Activated CD4-positive, alpha-beta T cell treated with anti-CD3 and anti-CD28 coated beads, Interleukin-2, amount 10 ng/mL, durations not matched to agents 7 days and 5 days (primary cell): ENCODE measurements at places on chromosomes 12 and 14.
A peak's percentile ranks its signal among the peaks of the same experiment; 100 is the strongest.

- no peak for DNase-seq
- H3K4me1 ChIP-seq = peaks cover 56% of the 10 kb centered on the region
- peaks cover 63% of the 10 kb centered on the region for H3K36me3 ChIP-seq
- peak overlapping the region; percentile 58 for H3K27ac ChIP-seq
- no peak overlapping the region for H3K4me3 ChIP-seq
- no peaks in the 10 kb centered on the region for H3K27me3 ChIP-seq
Observed at GRCh38 chr14:81187832-81188522, 32.8 kb downstream of the GTF2A1 start.

DNA sequence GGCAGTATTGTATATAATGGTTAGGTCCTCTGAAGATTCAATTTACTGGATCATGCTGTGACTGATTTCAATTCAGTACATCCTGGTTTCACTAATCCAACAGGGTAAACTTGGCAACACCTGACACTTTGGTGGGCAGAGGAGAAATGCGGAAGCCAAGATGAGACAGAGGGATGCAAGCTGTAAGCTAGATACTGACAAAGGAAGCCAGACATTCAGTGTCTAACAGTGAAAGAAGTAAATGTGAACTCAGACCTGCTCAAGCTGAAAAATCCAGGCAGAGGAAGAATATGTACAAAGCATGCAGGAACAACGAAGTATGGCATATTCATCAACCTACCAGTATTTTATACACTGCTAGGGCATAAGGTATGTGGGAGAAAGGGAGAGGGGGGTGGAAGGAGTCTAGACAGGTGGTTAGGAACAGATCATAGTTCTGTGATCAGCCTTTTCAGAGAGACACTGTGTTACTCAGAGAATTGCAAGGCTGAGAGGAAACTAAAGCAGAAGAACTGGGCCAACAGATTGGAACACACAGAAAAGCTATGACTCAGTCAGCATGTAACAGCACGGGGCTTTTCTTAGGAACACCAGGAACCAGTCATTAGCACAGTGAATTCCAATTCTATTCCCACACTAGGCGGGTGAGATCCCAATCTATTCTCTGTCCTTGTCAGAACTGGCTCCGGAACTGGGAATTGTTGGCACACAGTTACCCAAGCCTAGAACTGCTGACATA, 40.3 kb downstream of the NELL2 start:
- H3K27me3 ChIP-seq = no peaks in the 10 kb centered on the region
- H3K4me1 ChIP-seq = peaks cover 81% of the 10 kb centered on the region
- DNase-seq = no peak
- peak overlapping the region; percentile 19 for H3K4me3 ChIP-seq

DNA sequence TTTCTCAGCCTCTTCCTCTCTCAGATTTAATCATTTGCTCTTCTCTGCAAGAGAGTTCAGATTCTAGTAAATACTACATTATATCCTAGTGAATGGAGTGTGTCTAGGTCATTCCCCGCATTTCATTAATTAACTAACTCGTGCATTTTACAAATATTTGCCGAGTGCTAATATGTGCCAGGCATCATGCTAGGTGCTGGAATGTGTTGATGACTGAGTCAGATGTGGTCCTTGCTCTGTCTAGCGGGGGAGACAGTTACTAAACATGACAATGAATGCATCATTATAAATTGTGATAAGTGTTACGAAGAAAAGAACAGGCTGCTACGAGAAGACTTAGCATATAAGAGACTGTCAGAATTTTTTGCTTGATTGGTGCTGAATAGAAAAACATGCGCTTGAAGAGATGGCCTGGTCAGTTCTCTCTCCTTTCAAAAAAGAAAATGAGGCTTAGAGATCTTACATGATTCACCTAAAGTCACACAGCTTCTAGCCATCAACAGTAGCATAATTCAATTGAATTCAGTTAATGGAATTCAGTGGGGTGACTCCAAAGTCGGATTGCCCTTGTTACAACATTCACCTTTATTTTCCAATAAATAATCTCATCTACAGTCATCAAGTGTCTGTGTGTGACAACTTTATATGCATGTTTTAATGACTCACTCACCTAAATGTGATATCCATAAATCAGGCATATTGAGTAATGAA, 48.7 kb upstream of the MAX start:
- DNase-seq = no peak
- H3K27ac ChIP-seq = no peak overlapping the region
- no peak overlapping the region for H3K4me3 ChIP-seq
- H3K4me1 ChIP-seq = no peaks in the 10 kb centered on the region

GRCh38 chr12:55720071-55720564, at the start of gene RDH5:
RDH5 (plus strand) TSS chr12:55720393; CDS start chr12:55721185, 792 bp downstream.
- no peak within 1 kb of the TSS for H3K4me3 ChIP-seq
- peaks cover 34% of the 10 kb centered on the region for H3K36me3 ChIP-seq

GRCh38 chr12:31019561-31019960, 54.1 kb upstream of the DDX11 start:
- no peak for DNase-seq
- no peaks in the 10 kb centered on the region for H3K36me3 ChIP-seq
- H3K4me1 ChIP-seq = no peaks in the 10 kb centered on the region
- H3K27ac ChIP-seq = no peak overlapping the region
- peaks cover 3% of the 10 kb centered on the region for H3K27me3 ChIP-seq

GRCh38 chr14:65817011-65817410, 404.5 kb downstream of the FUT8 start:
- H3K4me1 ChIP-seq = peaks cover 4% of the 10 kb centered on the region
- peaks cover 2% of the 10 kb centered on the region for H3K27me3 ChIP-seq
- H3K27ac ChIP-seq = no peak overlapping the region
- DNase-seq = no peak
- no peaks in the 10 kb centered on the region for H3K36me3 ChIP-seq
- no peak overlapping the region for H3K4me3 ChIP-seq

DNA sequence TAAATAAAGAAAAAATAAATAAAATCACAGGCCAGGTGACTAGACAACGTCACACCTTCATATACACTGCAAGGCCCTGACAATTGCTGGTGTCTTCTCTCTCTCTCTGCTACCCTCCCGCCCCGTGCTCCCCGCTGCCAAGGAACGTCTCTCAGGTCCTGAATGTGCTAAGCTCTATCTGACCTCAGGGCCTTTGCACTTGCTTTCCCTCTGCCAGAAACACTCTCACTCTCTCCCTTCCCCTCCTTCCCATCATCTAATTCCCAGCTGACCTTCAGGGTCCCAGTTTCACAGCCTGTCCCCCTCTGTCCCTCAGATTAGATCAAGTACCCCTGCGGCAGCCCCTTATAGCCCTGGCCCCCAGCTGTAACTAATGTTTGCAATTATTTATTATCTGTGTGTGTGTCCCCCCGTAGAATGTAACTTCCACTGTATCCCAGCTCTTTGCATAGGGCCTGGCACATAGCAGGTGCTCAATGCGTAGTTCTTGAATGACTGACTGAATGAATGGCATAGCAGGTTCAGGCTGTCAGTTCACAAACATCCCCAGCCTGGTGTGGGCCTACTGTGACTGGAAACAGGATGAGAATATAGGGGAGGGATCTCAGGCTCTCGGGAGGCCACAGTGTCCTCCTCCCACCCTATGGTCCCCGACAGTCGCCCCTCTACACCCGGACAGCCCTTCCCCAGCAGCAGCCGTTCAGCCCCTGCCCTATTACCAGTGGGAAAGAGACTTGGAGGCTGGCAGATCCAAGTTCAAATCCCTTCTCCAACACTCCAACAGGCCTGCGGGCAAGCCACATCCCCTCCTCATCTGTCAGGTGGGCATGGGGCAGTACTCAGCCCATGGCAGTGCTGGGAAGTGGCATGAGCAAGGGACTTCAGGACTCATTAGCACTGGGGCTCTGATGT, 6.6 kb downstream of the BEGAIN start:
- H3K27me3 ChIP-seq = peaks cover 3% of the 10 kb centered on the region
- no peaks in the 10 kb centered on the region for H3K4me1 ChIP-seq
- no peak for DNase-seq
- H3K4me3 ChIP-seq = no peak overlapping the region

DNA sequence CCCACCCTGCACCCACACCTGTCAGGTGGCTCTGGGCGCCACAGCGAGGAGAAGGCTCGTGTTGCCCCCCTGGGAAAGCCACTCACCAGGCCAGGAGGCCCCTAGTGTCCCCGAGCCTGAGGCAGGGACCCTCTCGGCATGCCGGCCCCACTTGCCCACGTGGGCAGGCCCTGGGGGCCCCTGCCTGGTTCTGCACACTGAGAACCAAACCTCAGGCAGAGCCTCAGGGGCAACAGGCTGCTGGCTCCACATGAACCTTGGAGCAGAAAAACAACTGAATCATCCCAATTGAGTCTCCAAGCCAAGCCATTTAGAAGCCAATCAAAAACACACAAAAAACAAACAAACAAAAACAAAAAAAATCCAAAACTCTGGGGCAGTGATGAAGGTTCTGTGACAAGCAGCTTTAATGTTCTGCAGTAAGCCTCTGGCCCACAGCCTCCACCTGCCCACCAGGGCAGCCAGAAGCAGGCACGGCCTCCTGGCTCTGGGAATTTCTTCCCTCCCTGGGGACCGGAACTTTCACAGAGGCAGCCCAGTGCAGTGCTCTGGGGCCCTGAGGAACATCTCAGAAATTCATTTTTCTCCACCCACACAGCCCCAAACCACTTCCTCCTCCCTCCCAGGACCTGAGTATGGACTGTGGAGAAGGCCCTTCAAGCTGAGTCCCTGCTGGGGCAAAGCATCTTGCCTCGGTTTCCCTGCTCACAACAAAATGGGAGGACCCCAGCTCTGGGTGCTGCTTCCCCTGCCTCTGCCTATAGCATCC, 90.2 kb downstream of the CHGA start:
- no peaks in the 10 kb centered on the region for H3K27me3 ChIP-seq
- H3K4me3 ChIP-seq = no peak overlapping the region
- no peak for DNase-seq
- no peaks in the 10 kb centered on the region for H3K36me3 ChIP-seq
